Astrocyte of the hippocampus (primary cell): ENCODE measurements at places on chromosomes 11 and 22.

GRCh38 chr11:23976426-23976825, 520.4 kb upstream of the LUZP2 start:
- peak; percentile 32 for DNase-seq

DNA sequence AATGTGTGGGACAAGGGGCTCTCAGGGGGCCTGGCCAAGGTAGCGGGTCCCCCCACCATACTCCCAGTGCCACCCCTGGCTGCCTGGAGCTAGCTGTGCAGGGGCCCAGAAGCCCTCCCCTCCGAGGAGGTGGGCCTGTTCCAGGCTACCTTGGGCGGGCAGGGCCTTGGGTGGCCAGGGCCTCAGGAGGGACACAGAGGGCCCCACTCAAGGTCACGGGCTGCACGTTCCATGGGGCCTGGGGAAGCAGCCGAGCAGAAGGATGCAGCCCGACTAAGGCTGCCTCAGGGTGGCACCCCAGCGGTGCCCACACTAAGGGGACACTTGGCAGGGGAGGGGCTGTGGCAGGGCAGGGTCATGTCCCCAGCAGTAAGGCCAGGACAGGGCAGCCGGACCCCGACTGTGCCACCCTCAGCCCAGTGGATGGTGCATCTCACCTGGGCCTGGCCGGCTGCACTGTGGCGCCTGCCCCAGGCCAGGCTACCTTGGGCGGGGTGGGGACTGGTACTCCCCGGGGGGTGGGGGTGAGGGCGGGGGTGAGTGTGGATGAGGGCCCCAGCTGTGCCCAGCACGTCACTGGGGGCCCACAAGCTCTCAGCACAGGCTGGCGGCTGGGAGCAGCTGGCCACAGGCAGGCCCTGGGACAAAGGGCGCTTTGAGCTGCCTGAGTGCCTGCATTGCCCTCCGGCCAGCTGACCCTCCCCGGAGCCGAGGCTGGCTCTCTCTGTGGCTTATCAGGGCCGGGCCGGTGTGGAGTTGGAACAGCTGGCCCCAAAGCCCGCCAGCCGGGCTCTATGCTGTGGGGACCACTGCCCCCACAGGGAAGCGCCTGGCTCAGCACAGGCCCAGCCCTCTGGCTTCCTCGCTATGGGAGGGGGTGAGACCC, 117.1 kb downstream of the KCNQ1 start:
- DNase-seq: no peak

DNA sequence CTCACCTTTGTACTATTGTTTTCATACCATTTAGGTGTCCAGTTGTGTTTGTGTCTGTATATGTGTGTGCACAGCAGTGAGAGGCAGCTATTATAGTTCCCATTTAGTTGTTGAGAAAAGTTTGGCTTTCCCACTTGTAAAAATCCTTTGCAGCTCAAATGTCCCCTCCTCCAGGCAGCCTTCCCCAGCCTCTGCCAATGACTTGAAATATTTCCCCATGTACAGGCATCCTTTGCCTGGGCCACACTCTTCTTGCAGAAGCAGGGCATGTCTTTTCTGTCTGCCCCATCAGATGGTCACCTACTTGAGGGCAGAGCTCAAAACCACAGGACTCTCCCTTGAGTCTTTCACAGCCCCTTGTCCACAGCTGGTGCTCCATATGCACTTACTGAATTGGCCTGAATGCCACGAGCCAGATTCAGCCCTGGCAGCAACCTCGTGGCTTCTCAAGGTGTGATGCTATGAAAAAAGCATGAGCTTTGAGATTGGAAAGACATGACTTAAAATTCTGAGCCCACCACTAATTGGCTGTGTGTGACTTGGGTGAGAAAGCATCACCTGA, 39.3 kb downstream of the MYEOV start:
- no peak for DNase-seq

DNA sequence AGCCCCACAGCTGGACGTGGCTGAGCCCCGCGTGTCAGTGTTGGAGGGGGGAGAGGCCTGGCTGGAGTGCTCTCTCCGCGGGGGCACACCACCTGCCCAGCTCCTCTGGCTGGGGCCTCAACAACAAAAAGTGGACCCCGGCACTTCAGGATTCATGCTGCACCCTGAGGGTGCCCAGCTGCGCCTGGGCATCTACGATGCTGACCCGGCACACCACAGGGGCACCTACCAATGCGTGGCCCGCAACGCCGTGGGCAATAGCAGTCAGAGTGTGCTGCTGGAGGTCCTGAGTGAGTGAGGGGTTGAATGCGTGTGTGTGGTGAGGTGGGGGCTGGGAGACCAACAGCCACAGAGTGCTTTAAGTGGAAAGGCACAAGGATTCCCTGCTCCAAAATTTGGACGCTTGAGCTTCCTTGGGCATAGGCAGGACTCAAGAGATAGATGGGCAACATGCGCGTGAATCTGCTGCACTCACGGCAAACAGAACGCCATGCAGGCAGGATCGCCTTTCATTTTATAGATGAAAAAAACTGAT, 7.6 kb downstream of the VSIG10L2 start:
- no peak for DNase-seq

DNA sequence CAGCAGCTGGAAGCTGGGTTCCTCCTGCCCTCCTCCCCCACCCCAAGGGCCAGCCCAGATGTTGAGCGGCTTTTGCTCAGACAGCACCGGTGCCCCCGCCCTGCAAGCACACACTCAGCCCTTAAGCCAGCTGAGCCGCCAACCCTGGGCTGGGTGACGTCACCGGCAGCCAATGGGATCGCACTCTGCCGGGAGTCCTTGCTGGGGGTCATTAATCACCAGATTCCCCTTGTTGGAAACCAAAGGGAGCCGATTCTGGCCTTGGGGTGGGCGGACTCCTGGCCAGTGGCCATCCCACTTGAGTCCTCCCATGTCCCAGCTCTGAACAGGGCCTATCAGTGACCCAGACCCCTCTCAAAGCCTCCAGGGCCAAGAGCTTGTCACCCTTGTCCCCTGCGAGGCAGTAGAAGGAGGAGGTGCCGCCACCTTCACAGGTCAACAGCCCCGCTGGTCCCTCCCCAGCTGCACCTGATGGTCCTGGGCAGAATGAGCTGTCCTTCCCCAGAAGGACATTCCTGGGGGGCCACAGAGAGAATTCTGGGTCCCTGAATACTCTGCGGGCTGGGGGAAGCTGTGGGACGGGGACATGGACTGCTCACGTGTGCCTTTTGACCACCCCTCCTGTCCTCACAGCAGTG, 7.4 kb downstream of the DUSP8 start:
- DNase-seq: peak; percentile 92

DNA sequence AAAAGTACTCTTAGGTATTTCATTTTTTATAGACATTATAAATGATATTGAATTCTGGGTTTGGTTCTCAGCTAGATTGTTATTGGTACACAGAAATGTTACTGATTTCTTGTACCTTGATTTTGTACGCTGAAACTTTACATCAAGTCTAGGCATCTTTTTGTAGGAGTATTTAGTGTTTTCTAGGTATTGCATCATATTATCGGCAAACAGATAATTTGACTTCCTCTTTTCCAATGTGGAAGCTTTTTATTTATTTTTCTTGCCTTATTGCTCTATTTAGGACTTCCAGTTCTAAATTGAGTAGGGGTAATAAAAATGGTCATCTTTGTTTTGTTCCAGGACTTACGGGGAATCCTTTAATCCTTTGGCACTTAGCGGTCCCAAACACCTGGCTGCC, 676.6 kb upstream of the CCDC179 start:
- no peak for DNase-seq

- DNase-seq: no peak
Measured at GRCh38 chr11:5931061-5931460, 11.0 kb upstream of the OR56A3 start.

GRCh38 chr11:68146704-68147474, 25.7 kb upstream of the CHKA start:
- peak; percentile 66 for DNase-seq

DNA sequence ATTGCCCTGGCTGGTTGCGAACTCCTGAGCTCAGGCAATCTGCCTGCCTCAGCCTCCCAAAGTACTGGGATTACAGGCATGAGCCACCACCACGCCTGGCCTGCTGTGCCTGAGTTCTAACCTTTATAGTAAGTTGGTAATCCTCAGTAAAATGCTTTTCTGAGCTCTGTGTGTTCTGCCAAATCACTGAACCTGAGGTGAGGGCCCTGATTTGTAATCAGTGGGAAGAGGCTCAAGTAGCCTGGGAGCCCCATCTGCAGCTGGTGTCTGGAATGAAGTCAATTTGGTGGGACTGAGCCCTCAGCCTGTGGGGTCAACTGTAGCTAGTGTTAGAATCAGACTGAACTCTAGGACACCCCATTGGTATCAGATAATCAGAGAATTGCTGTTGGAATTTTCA, 72.6 kb upstream of the PARVG start:
- no peak for DNase-seq

DNA sequence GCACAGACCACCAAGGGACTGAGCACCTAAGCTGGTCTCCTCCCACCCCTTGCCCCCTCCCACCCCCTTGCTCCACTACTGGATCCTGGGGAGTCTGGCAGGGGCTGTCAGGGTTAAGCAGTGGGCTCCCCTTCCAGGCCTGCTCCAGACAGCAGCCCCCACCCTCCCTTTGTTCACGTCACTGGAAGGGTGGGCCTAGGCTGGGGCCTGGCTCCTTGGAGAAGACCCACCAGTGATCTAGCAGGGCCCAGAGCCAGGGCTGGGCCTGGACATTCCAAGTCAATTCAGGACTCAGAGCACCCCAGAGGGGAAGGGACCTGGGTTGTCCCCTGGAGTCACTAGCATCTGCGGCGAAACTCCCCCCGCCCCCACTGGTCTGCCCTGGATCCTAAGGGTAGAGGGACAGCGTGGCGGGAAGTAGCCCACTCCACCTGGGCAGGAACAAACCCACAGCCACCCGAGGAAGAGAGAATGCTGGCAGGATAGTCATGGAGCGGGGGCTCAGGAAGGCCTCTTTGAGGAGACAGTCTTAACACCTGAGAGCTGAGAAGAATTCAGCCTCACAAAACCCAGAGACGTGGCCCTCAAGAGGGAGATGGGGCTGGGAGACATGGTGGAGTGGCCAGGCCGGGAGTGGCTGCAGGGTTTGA, 45.8 kb downstream of the IGLL1 start:
- no peak for DNase-seq

DNA sequence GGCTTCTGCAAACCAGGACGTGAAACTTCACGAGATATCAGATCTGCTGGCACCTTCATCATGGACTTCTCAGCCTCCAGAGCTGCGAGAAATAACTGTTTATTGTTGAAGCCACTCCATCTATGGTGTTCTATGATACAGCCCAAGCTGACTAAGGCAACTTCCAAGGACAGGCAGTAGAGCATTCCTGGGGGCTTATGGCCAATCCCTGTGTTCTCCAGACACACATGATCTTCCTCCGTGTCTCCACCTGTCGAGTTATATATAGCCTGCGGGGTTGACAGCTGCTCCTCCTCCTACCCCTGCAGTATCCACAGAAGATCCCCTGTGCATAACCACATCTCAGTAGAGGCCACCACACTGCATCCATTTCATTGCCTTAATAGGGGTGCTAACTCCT, 11.0 kb downstream of the TP53AIP1 start:
- DNase-seq: no peak

DNA sequence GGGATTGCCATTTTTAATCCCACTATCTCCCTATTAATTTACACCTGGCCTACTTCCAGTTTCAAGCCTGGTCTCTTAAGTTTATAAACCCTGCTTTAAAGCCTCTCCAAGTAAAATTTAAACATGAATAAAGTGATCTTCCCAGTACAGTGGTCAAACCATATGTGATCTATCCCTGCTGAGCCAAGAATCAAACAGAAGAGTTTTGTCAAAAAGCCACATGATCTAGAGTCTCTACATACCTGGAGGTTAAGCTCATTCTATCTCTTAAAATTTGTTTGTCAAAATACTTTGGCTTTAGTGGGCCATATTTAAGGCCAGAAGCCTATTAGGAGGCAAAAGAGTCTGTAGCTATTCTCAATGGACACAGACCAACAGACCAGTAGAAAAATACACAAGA, 42.9 kb upstream of the DDI1 start:
- no peak for DNase-seq
